ENCODE measurements at places on chromosomes 4 and X.

DNA sequence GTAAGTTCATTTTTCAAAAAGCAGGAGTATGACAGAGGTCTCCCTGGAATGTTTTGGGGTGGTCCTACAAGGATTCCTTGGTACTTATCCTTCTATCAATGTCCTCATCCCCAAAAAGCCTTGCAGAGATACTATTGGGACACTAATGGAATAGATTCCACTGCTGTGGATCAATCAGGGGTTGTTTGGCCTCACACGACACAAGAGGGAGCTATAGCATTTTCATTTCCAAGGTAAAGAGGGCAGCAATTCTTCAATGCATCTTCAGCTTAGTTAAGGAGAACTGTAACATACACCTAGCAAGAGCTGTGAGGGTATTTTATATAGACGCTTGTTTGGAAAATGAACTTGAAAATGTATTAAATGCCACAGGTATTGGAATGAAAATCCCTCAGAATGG is 50.9 kb downstream of the USP26 start:
- no peak for DNase-seq

GRCh38 chr4:61298178-61298740 is 98.1 kb downstream of the ADGRL3 start:
- no peak for DNase-seq

GRCh38 chr4:160319221-160319867 is 1216.5 kb downstream of the RAPGEF2 start:
- no peak for DNase-seq

DNA sequence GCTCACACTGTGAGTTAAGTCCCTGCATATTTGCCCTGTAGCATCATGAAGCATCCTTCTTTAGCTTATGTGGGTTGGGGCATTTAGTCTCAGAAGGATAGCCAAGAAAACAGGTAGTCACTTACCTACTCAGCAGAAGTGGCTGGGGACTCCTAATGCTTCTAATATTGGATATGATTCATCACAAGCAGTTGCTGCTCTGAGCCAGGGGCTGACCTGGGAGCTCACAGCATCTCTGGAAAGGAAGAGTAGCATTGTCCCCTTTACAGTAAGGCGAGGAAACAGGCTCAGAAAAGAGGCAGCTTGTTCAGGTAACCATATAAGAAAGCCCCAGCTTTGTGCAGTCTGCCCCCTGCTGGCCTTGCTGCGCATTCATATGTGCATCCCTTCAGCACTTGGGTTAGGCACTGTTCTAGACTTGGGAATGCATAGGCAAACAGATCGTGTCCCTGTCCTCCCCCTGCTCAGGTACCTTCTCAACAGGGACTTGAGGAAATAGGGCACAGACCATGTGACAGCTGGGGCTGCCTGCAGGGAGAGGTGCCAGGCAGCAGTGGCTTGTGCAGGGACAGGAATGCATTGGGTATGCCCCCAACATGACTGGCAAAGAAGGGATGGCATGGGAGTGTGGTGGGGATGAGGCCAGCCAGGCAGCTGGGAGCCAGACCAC is 35.7 kb upstream of the TBC1D14 start:
- peak; percentile 72 for DNase-seq
